Tibial nerve (tissue), 4 donors: ENCODE measurements at places on chromosomes 4 and X. TPM values are rescaled to one million over a fixed set of nuclear protein-coding genes. Genes with fewer than 3 reads are reported as not detected.

The RPL39 gene
- total RNA-seq, result 3,555 TPM

The F11 gene
- total RNA-seq, result not detected

The NKX6-1 gene
- not detected for total RNA-seq

The SLITRK2 gene
- 4.6 TPM for total RNA-seq

The CFP gene
- total RNA-seq, result 2.2 TPM

The PTCHD1 gene
- not detected for total RNA-seq

The PDE5A gene
- 36.7 TPM for total RNA-seq

The CT45A5 gene
- total RNA-seq, result not detected

The LINC00632 gene
- total RNA-seq, result 474 TPM

DNA sequence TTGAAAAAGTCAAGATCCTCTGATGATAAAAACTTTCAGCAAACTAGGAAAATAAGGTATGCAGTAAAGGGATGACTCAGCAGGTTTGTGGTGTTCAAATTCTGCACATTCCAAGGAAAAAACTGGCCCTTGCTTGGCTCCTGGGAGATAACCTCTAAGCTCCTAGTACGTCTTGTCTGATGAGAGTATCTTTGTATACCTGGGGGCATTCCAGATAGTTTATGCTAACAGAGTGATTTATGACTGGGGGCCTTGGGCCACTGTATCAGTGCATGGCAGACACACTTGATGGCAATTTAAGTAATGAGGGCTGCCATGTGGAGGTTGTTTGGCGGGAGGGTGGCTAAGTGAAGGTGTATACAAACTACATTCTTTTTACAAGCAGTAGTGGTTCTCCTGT, 56.9 kb downstream of the NSG1 start:
- H3K4me1 ChIP-seq, result no peaks in the 10 kb centered on the region
- no peak for DNase-seq
- no peak overlapping the region for H3K27ac ChIP-seq
- H3K27me3 ChIP-seq, result no peaks in the 10 kb centered on the region

DNA sequence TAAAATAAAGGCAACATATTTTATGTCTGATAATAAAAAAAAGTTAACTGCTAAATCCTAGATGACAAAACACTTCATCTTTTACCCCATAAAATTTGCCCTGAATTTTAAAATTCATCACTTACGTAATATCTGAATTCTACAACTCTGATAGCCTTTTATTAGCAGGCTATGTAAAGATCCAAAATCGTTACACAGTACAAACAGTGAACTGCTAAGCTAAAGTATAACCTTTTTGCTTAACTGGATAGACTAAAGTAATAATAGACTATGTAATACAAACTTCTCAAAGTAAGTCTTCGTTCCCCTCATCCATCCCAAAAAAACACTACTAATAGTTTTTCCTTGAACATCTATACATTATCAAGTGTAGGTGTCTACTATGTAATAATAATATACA, 49.1 kb downstream of the SH3RF1 start:
- H3K27me3 ChIP-seq, result no peaks in the 10 kb centered on the region
- H3K36me3 ChIP-seq, result no peaks in the 10 kb centered on the region
- DNase-seq, result no peak
- no peak overlapping the region for H3K27ac ChIP-seq

DNA sequence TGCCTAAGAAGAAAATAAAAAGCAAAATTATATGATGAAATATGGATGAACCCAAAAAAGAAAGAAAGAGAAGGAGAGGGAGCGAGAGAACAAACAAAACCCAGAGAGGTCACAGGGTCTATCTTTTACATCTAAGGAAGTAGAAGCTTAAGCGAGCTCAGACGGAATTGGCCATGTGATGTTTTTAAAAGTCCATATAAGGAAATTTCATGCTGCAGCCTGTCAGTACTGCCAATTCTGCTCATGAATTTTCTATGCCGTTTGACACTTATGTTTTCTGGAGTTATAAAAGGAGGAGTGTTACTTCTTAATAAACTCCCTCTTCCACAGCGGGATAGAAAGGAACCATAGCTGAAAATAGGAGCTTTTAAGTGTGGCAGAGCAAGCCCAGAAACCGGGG, 32.9 kb upstream of the DCX start:
- peaks cover 16% of the 10 kb centered on the region for H3K27me3 ChIP-seq
- no peak for DNase-seq
- no peaks in the 10 kb centered on the region for H3K4me1 ChIP-seq
- no peak overlapping the region for H3K27ac ChIP-seq

DNA sequence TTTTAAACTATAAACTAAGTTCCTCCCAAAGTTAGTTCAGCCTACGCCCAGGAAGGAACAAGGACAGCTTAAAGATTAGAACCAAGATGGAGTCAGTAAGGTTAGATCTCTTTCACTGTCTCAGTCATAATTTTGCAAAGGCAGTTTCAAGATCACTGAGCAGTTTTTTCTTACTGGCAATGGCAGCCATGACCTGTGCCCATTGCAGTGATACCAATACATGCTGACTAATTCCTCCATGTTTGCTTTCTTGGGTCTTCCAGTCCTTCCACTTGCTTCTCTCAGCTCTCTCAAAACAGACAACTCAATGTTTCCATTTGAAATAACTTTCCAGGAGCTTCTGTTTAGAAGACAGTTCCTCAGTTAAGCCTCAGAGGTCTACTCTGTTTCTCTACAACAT, 79.5 kb downstream of the PCDH18 start:
- no peak overlapping the region for H3K27ac ChIP-seq
- no peak for DNase-seq
- H3K4me1 ChIP-seq, result no peaks in the 10 kb centered on the region
- no peaks in the 10 kb centered on the region for H3K36me3 ChIP-seq

- H3K4me1 ChIP-seq, result no peaks in the 10 kb centered on the region
- H3K4me3 ChIP-seq, result no peak overlapping the region
- no peak overlapping the region for H3K27ac ChIP-seq
These were observed 27.6 kb downstream of the HTRA3 start for GRCh38 chr4:8297141-8297601.

- no peaks in the 10 kb centered on the region for H3K27me3 ChIP-seq
- no peak overlapping the region for H3K4me3 ChIP-seq
- no peak for DNase-seq
- H3K36me3 ChIP-seq, result no peaks in the 10 kb centered on the region
- no peak overlapping the region for H3K27ac ChIP-seq
- no peaks in the 10 kb centered on the region for H3K4me1 ChIP-seq
These were observed 131.8 kb upstream of the VCX start for GRCh38 chrX:7711167-7711566.

DNA sequence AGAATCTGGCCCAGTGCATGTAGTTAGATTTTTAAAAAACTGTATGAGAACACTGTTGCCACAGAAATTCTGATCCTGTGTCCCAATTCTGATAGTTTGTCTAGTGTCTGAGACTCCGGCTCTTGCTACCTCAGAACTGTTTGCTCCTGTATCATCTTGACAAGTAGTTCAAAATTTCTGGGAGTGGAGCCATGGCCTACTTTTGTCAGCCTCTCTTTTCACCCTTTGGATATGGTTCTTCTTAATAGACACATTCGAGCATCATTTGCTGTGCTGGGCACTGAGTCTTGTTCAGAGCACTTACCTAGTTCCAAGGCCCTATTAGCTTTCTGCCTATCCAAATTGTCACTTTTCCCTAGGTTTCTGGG, 46.9 kb downstream of the ATP10D start:
- H3K4me3 ChIP-seq, result no peak overlapping the region
- no peaks in the 10 kb centered on the region for H3K27me3 ChIP-seq
- no peak for DNase-seq
- H3K36me3 ChIP-seq, result no peaks in the 10 kb centered on the region

DNA sequence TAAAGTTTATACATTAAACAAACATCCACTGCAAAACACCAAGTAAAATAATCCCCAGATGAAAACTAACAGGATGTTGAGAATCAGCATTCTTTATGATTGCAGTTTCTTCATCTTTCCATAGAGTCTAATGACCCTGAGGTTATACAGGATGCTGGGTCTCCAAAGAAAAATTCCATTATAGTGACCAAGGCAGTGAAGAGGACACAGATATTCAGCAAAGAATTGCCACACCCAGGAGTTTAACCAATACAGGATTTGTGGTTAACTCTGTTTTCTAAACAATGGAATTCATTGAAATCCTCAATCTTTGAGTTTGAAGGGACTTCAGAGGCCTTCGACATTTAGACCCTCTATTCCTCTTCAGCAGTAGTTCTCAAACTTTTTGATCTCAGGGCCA, 76.2 kb upstream of the ESX1 start:
- H3K27ac ChIP-seq, result no peak overlapping the region
- no peak for DNase-seq
- no peaks in the 10 kb centered on the region for H3K36me3 ChIP-seq
- H3K27me3 ChIP-seq, result no peaks in the 10 kb centered on the region
- no peak overlapping the region for H3K4me3 ChIP-seq

DNA sequence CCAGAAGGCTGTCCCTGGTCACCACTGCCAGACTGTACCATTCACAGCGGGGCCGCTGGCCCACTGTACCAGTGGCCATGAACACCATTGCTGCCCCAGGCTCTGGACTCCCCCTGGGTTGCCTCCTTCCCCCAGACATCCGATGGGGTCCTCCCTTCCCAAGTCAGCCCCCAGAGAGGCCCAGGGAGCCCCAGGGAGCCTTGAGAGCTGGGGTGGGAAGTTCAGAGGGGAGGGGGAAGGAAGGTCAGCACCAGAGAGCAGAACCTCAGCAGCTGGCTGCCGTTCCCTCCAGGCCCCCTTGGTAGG, 441 bp upstream of the ARHGAP4 start:
- peak overlapping the region; percentile 29 for H3K4me3 ChIP-seq
- peak overlapping the region; percentile 98 for H3K27ac ChIP-seq
- no peaks in the 10 kb centered on the region for H3K4me1 ChIP-seq
- H3K27me3 ChIP-seq, result peaks cover 22% of the 10 kb centered on the region
- DNase-seq, result no peak

DNA sequence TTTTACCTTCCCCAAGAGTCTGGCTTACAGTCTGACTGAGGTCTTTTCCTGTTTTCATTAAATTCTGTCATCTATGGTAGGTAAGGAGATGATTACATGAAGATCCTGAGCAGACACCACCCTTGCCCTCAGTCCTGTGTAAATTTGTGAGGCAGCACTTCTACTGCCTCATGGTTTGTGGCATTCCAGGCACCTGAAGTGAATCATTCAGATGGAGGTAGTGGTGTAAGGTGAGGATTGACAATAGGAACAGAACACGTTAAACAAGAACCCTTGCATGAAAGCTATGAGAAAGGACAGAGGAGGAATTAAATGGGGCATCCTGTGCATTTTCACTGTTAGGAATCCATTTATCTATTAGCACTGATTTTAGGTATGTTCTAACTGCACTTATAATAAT, 618.6 kb downstream of the TLL1 start:
- no peaks in the 10 kb centered on the region for H3K36me3 ChIP-seq
- no peaks in the 10 kb centered on the region for H3K27me3 ChIP-seq
- H3K4me1 ChIP-seq, result no peaks in the 10 kb centered on the region
- H3K27ac ChIP-seq, result no peak overlapping the region

GRCh38 chr4:113368056-113368455, 318.6 kb downstream of the ANK2 start:
- no peak overlapping the region for H3K4me3 ChIP-seq
- H3K4me1 ChIP-seq, result no peaks in the 10 kb centered on the region
- DNase-seq, result no peak
- no peak overlapping the region for H3K27ac ChIP-seq
- no peaks in the 10 kb centered on the region for H3K27me3 ChIP-seq
